ENCODE measurements at places on chromosomes 4 and X. TPM values are rescaled to one million over a fixed set of nuclear protein-coding genes. Genes with fewer than 3 reads are reported as not detected.

Gene NAA10
- total RNA-seq, result 77.5 TPM

Gene PRKG2
- 0.73 TPM for total RNA-seq

Gene SLC10A6
- total RNA-seq, result 0.93 TPM

- no peak for ATAC-seq
Observed at GRCh38 chr4:163603257-163603656, 108.8 kb downstream of the TMA16 start.

GRCh38 chr4:125836597-125837195 lies 521.9 kb downstream of the FAT4 start:
- ATAC-seq, result no peak

- ATAC-seq, result no peak
Observed at GRCh38 chrX:22116605-22117546, 84.8 kb downstream of the PHEX start.

DNA sequence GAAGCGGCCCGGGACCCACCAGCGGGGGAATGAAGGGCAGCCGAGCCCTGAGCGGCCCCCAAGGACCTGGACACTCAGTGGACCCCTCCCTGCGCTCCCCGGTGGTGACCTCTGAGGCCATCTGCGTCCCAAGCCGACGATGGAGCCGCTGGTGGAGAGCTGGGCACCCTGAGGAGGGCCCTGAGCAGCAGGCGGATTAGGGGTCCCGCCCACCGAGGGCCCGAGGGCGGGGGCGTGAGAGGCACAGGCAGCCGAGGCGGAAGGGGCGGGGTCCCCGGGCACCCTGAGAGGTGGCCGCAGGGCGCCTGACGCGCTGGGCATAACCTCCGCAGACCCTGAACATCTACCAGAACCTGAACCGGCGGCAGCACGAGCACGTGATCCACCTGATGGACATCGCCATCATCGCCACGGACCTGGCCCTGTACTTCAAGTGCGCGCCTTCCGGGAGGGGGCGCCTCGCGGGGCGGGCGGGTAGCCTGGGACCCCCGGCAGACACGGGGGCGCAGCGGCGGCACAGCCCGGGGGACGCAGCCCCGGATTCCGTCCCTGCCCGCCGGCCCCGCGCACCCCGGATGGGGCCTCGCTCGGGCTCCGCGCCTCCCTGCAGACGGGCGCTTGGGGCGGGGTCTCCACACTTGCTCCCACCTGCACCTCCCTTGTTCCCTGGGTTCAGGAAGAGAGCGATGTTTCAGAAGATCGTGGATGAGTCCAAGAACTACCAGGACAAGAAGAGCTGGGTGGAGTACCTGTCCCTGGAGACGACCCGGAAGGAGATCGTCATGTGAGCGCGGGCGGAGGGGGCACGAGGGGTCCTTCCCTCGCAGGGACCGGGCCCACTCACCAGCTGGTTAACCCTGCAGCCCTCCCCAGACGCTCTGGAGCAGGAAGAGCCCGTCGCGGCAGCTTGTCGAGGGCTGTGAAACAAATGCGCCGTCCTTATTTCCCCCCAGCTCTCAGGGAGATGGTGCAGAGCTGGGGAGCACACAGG lies 10.3 kb downstream of the ATP5ME start:
- ATAC-seq, result peak; percentile 65

DNA sequence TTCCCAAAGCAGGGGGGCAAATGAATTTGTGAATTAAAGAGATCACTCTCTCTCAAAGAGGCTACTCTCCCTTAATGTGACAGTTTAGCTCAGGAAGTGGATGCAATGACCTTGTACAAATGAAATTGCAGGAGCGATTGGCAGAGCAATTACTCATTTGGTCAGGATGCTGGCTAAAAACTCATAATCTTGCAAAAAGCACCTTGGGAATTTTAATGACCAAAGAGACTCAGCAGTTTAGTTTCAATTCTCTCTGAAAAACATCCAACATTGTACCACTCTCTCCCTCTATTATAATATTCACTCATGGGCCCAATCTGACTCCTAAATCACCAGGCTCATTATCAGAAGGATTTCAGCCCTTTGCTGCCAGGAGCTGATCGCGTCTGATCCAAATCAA lies 26.1 kb downstream of the PDGFC start:
- no peak for ATAC-seq

- no peak for ATAC-seq
Observed at GRCh38 chr4:56626963-56627362, 54.1 kb downstream of the HOPX start.

DNA sequence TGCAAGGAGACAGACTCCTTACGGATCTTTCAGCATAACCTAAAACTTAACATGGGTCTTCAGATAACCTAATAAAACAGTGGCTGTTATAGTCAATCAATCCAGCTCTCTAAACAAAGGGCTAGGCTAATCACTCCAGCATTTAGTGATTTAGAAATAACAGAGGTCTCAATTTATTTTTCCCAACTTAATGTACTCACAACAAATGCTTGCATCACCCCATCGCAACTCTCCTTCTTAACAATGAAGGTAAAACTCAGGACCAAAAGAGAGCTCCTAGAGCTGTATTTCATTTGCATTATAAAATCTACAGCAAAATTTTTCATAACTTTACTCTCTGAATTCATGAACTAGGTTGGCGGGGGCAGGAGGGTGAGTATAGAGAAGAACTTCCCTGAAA lies 1.1 kb downstream of the LIN54 start:
- no peak for ATAC-seq

DNA sequence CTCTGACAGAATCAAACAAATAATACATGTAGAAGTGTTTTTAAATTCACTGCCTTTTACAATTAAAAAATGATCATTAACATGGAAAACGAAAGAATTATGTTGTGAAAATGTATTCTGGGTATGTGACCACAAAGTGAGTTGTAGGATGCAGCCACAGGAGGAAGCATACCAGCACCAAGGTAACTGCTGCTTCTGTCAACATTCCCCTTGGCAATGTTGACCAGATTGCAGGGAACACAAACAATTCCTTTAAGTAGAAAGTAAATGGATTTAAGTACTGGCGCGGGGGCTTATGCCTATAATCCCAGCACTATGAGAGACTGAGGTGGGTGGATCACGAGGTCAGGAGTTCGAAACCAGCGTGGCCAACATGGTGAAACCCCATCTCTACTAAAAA lies 1877.9 kb upstream of the PCDH7 start:
- peak; percentile 13 for ATAC-seq

Data from motor neuron (in vitro differentiated cells).